ENCODE measurements at places on chromosomes 2 and 18.
A peak's percentile ranks its signal among the peaks of the same experiment; 100 is the strongest.

DNA sequence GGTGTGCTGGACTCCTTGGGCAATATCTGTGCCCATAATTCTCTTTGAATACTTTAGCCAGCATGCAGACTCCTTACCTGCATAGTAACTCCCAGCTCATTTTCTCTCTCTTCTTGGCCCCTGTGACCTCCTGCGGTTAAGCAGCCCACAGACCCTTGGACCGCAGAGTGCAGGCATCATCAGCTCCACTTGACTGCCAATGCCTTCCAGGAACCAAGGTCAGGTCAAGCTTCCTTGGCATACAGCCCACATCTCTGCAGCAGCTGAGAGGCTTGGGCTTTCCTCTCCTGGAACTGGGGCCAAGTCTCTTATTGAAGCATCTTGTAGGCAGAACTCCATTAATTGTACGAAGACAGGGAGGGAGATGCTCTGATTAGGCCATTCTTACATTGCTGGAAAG, 130.1 kb upstream of the PIEZO2 start:
- no peak for DNase-seq

DNA sequence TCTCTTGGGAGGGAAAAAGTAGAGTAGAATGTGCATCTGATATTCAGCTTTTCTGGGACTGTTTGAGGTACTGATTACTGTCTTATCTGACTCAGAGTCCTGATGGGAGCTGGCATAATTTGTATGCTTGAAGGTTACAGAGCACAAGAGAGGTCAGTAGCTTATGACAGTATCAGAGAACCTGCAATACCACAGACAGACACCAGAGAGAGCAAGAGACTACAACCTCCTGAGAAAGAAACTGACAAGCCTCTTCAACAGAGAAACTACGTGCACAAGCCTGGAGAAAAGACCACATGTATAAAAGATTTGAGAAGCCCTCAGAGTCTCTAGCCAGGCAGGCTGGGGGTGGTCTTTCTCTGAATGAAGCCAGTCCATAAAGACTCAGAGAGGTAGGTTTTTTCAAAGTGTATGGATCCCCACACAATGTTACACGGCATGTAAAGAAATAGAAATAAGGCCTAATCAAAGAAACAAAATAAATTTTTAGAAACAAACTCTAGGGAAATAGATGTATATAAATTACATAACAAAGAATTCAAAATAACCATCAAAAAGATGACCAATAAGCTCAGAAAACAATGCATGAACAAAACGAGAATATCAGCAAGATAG, 568.3 kb downstream of the LRRTM4 start:
- no peak for DNase-seq

DNA sequence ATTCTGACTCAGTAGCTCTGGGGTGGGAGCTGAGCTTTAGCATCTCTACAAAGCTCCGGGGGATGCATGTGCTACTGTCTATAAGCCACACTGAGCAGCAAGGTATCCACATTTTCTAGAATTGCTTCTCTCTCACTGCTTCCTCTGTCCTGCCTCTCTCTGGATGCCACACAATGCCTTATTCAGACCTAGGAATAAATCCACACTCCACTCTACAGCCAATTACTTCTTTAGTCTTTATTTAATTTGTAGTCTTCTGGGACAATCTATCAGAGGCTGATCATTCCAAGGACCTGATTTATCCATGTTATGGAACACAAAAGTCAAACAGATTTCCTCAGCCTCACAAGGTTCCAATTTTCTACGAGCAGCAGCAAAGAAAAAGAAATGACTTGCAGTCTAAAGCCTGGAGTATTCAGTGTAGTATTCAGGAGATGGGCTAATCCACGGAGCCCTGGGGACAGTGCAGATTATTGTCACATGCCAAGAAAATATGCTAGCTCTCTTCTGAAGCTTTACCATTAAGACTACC, 4.4 kb downstream of the BCL2 start:
- DNase-seq, result no peak

DNA sequence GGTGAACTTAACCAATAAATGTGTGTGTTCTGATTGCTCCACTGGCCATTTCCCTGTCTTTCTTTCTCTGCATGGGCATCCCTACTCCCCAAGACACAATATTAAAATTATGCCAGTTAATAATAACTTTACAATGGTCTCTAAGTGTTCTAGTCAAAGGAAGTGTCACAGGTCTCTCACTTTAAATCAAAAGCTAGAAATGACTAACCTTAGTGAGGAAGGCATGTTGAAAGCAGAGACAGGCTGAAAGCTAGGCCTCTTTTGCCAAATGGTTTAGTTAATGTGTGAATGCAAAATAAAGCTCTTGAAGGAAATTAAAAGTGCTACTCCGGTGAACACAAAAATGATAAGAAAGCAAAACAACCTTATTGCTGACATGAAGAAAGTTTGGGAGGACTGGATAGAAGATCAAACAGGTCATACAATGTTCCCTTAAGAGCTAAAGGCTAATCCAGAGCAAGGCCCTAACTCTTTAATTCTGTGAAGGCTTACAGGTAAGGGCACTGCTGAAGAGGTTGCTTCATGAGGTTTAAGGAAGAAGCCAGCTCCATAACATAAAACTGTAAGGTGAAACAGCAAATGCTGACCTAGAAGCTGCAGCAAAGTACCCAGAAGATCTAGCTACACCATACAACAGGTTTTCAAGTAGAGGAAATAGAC, 44.0 kb upstream of the ARHGAP15 start:
- DNase-seq, result no peak

- DNase-seq, result peak; percentile 52
These were observed at the start of gene BAZ2B for GRCh38 chr2:159616286-159616701. TSS of gene BAZ2B (minus strand) at chr2:159616548. CDS start at chr2:159478719, 137,829 bp downstream.

- DNase-seq, result no peak
These were observed 15.4 kb upstream of the PMAIP1 start for GRCh38 chr18:59884351-59884750.

GRCh38 chr18:62784338-62784965, 69.1 kb downstream of the PHLPP1 start:
- no peak for DNase-seq

- DNase-seq, result no peak
These were observed 1.8 kb downstream of the SCN9A start for GRCh38 chr2:166373951-166374350.

DNA sequence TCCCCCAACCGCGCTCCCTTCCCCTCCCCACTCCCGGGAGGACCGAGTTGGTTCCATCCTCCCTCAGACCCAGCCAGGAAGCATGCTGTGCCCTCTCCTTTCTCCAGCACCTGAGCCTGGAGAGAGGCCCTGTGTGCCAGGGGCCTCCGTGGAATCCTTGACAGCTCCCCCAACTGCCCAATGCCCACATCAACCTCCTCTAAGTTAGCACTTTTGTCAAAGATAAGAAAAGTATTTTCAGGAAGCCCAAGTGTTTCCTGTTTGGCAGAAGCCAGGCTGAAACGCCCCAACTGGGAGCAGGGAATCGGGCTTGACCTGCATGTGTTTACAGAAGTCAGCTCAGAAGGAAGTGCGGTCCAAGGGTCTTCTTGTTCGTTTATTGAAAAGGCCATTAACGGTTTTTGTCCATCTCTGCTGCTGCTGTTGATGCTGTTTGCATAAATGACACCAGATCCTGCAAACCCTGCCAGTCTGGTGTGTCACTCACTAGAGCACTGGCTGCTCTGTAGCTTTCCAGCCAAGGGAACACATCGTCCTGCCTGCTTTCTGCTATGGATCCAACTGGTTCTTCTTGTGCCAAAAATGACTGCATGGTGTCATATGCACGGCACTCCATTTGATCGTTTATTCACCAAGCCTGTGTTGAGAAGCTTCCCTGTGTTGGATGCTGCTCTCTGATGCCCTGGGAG, 35.4 kb upstream of the COL6A3 start:
- DNase-seq, result no peak

DNA sequence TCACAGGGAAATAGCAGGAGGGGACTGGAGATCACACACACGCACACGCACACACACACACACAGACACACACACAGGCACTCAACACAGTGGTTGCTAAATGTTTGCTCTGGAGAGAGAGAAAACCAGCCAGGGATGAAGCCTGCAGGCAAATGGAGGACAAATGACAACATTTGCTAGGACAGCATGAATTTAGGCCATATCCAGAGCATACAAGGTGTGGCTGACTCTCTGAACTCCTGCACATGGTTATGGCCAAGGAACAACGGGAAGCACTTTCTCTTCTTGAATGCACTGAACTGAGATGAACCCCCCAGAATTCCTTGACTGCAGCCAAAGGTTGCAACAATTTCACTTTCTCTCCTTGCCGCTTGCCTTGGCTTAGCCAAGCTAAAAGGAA, 230.0 kb upstream of the RASGRP3 start:
- DNase-seq, result no peak

- no peak for DNase-seq
These were observed 376.9 kb upstream of the TMEFF2 start for GRCh38 chr2:192571636-192572035.

DNA sequence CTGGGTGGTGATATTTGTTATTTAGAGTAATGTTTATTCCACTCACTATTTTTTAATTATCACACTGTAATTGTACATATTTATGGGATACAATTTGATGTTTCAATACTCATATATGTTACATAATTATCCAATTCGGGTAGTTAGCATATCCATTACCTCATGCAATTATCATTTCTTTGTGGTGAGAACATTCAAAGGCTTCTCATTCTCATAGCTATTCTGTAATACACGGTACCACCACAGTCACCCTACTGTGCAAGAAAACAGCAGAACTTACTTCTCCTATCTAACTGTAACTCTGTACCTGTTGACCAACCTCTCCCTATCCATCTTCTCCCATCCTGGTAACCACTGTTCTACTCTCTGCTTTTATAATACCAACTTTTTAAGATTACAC, 4.6 kb downstream of the TBC1D8 start:
- DNase-seq, result no peak

DNA sequence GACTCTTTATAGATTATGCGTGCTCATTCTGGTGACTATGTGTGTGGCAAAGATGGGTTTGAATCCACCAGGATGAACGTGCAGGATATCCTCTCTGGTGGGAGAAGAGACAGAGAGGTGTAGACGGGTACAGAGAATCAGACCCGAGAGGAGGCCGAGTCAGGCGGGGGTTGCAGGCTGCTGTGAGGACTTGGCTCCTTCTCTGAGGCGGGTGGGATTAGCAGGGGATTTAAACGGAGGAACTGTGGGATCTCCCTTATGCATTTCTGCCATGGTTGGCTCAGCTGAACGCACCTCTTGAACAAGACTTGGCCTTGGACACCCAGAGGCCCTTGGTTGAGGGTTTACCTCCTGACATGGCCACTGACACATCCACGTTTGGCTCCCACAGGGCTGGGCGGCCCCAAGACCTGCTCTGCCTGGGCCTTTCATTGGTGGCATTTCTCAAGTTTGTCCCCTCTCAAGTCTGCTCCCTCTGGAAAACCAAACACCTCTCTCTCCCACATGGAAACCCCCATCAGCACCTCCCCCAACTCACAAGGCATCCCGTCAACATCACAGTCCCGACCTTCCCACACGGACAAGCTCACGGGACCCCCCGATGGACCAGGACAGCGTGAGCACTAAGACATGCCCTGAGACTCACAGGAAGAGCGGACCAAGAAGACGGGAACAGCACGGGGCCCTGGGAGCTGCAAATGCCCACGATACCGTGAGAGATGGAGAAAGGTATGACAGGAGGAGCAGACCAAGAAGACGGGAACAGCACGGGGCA, 158.3 kb downstream of the RTP5 start:
- DNase-seq, result no peak

DNA sequence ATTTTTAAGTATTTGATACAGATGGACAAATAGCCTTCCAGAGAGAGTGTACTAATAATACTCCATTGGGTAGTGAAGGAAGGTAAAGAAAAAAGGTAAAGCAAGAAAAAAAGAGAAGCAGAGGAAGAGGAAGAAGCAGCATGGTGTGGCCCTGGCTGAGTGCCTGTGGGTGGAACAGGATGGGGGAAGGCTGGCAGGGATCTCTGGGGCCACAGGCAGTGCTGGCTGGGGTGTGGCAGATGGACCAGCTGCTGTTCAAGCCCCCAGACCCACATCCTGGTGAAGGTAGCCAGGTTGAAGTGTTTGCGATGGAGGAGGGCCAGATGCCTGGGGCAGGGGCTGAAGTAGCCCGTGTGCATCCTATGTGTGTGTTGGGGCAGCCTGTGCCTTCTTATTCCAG, 79.0 kb downstream of the DYSF start:
- DNase-seq, result no peak

GRCh38 chr2:238421695-238422035, 5.1 kb upstream of the ASB1 start:
- no peak for DNase-seq

DNA sequence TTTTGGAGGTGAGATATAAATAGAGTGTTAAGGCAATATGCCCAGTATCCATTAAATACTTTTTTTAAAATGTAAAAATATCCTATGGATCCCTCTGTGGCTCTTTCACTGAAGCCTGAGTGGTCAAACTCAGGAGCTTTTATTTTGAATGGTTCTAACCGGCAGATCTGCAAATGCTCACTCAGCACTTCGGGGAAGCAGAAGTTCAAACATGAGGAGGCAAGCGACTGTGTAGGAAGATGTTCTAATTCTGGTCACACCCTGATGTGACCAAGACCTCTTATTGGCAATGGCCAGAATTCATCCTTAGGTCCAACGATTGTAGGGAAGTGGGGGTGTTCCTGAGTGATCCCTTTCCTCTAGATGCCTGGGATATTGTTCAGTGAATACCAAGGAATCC, 168.8 kb downstream of the CDCA7 start:
- no peak for DNase-seq

GRCh38 chr2:151192681-151193080, 69.0 kb downstream of the RBM43 start:
- no peak for DNase-seq

Measured in anterior cingulate cortex (tissue), 58 donors.